ENCODE measurements at places on chromosomes 1 and 21.

GRCh38 chr1:36464605-36465393 lies 615 bp upstream of the MRPS15 start:
- DNase-seq: no peak

GRCh38 chr1:20603504-20604464 lies 14.9 kb downstream of the CDA start:
- no peak for DNase-seq

GRCh38 chr1:173062150-173062938 lies 11.6 kb upstream of the TNFSF18 start:
- no peak for DNase-seq

DNA sequence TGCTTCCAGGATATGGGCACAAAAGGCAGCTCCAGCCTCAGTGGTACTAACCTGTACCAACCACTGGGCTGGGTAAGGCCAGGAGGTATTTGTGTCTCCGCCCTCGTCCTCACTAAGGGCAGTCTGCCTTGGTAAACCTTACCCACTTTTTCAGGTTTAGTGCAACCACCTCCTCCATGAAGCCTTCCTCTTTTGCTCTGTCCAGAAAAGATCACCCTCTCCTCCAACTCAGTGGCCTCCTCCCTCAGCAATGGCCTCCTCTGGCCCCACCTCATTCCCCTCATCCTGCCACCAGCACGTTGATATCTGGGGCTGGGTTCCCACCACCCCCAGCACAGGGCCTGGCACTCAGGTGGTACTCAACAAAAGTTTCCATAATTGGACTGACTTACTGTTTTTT lies 161.5 kb downstream of the GRIK3 start:
- no peak for DNase-seq

GRCh38 chr1:151916726-151917370 lies 7.5 kb upstream of the THEM4 start:
- DNase-seq: no peak

- DNase-seq: no peak
Measured at GRCh38 chr1:239764546-239764945, 327.1 kb upstream of the FMN2 start.

GRCh38 chr1:206142011-206142410 lies 24.8 kb upstream of the AVPR1B start:
- DNase-seq: no peak

GRCh38 chr1:66730462-66730861 lies 21.8 kb upstream of the DYNLT5 start:
- DNase-seq: no peak

DNA sequence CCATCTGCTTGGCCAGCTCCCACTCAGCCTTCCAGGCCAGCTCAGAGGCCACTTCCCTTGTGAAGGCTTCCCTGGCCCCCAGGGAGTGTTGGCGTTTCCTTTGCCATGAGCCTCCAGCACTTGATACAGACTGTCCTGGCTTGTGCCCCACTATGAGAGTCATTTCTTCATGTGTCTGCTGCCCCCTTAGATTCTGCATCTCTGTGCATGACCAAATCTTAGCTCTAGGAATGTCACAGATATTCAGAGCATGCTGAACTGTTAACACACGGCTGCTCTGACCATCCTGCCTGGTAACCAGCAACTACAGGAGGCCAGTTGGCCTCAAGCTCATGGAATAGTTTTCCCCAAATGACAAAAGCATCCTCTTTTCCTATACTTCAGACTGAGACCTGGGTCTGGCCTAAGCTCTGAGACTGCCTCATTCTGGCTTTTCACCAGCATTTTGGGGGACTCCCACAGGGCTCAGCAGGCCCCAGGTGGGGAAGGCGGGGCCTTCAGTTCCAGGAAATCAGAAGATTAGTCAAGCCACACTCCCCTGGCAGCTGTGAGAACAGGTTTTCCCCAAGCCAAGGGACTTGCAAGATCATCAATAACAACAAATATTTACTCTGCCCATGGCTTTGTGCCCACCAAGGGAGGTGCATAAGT lies 182.6 kb upstream of the EDN2 start:
- DNase-seq: peak; percentile 64

DNA sequence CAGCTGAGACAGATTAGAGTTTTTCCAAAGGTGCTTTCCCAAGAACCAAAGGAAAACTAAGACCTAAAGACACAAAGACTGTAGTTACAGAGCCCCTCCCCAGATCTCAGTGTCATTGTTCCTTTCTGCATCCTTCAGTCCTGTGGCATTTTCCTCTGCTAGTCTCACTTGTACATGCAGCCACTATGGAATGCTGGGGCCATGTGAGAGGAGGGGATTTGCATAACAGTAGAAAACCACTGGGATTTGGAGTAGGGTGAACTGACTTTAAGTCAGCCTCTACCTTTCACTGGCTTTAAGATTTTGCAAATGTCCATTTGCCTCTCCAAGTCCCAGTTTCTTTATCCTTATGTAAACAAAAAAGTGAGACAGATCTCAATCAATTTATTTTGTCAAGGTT lies 119.4 kb upstream of the F3 start:
- no peak for DNase-seq

DNA sequence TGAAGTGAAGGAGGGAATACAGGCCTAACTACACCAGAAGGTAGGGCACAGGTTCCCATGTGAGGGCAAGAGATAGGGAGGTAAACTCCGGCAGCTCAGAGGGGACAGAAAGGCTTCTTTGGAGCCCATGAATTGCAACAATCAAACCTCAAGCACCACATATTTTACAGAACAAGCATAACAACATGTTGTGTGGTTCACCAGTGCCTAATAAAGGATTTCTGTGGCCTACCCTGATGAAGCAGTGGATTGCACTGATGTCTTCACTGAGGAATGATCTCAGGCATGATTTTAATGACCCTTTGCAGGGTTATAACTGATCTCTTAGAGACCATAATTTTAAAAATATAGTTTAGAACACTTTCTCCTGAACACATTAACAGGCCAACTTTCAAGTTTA lies 77.4 kb downstream of the RUNX1 start:
- no peak for DNase-seq

- no peak for DNase-seq
Measured at GRCh38 chr1:171196351-171196750, 11.3 kb downstream of the FMO2 start.
